ENCODE measurements at places on chromosomes 5 and 9.
A peak's percentile ranks its signal among the peaks of the same experiment; 100 is the strongest.

DNA sequence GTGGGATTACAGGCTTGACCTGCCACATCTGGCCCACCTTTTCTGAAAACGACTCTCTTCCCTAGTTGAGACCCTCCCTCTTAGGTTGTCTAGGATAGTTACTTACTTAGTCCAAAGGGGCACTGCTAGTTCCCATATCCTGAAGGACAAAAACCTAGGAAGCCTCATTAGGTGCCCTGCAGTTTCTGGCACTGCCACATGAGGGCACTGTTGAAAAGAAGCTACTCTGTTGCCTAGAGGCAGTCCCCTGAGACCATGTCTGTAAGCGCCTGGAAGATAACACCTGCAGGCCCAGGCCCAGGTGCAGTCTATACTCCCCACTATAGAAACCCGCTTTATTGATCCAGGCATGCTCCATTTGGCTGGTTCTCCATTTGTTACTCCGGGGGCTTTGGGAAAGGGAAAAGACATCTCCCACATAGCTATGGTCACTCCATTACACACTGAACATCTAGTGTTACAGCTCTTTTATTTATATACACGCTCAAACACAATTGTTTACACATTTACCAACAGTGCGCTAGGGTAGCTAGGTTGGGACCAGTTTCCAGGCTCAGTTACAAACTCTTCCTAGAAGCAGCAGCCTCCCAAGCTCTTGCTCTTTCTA is 73.4 kb upstream of the PPARGC1B start:
- peak; percentile 20 for DNase-seq

DNA sequence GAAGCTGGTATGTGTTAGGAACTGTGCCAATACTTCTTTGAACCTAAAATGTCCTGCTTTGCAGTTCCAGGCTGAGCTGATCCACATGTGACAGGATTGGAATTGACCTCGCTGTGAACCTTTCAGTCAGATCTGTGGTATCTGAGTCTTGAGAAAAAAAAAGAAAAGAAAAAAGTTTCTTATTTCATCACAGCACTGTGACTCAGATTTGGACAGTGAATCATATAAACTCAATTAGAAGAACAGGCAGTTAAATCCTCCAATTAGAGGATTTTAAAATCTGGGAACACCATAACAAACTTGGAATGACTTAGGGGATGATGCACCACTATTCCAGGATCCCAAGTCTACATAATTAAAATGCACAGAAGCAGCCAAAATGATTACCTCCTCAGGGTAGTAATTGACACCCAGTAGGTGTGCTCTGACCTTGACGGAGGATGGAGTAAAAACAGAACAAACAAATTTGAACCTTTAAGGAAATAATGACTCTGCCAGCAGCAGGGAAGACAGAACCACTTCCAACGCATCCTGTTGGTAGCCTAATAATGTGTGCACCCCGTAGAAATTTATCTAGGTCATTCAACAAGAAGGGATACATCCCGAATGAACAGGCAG is 57.8 kb upstream of the RAI14 start:
- no peak for DNase-seq

DNA sequence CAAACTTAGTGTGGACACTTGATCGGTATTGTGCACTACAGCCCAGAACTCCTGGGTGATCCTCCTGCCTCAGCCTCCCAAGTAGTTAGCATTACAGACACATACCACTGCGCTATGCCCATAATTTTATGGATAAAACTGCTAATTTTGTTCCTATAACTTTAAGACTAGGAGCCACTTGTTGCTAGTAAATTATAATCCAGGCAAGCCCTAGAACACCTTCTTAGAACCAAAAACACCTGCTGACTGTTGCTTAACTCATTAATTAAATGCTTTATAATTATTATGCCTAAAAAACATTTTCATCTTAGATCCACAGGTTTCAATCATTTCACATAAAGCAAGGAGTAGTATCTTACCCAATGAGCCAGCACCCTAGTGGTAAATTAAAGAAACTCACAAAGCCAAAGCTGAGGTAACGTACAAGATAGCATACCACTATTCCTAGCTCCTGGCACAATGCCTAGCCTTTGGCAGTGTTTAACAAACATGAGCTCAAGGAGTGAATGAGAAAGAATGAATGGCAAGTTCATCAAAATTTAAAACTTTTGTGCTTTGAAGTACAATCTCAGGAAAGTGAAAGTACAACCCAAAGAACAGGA is 5.4 kb downstream of the MRPS27 start:
- DNase-seq: no peak

- no peak for DNase-seq
Measured at GRCh38 chr5:174221436-174221835, 175.9 kb downstream of the NSG2 start.

DNA sequence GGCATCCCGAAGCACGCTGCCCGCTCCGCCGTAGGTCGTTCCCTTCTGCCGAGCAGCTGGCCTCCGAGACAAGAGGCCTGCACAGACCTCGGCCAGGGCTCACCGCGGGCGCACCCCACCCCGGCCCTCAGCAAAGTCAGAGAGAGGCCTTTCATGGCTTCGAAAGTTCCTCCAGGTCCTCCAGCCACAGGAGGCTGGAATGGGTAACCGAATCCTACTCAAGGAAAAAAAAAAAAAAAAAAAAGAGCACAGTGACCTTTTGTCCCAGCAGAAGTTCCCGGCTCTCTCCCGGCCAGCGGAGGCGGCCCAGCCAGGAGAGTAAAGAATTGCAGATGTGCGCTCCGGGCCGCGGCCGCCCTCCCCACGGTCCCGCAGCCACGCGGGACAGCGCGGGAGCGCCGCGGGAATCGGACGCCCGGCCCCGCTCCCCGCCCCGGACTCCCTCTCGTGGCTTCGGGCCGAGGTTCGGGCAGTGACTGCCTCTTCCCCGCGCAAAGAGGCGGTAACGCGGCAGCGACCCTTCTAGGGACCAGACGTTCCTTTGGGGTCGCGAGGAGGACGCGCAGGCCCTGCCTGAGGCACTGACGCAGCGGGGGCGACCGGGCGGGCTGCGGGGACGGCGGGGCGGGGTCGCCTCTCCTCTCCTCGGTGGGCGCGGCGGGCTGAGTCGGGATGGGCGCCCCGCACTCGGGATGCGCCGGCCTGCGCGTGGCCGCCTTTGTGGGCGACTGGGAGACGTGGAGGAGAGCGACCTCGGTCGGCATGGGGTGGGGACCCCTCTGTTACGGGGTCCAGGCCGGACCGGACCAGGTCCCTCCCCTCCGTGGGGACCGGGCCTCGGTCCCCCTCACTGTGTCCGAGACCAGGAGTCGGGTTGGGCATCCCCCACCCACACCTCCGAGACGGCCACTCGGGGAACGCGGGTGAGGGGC is 754 bp downstream of the GFPT2 start:
- no peak for DNase-seq
